Cerebellar cortex (tissue), 1 donor: ENCODE measurements at places on chromosomes 3 and 15.
A peak's percentile ranks its signal among the peaks of the same experiment; 100 is the strongest.

DNA sequence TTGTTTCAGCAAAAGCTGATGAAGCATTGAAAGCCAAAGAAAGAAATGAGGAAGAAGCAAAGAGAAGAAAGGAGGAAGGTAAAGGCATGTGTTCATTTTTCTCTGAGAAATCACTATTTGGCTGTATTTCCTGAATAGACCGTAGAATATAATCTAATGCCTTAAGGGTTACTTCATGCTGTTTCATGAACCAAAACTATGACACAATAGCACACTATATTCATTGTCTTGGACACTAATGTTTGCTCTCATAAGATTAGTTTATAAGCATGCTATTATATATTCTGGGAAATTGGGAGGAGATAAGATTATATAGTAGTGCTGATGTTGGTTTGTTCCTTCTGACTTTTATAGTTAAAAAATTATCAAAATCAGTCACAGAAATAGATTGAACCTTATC lies 110.1 kb upstream of the MLF1 start:
- DNase-seq, result no peak

- no peak for DNase-seq
Observed at GRCh38 chr3:173865900-173866498, 468.5 kb downstream of the NLGN1 start.

GRCh38 chr3:30455840-30456239 lies 150.6 kb upstream of the TGFBR2 start:
- no peak for DNase-seq

DNA sequence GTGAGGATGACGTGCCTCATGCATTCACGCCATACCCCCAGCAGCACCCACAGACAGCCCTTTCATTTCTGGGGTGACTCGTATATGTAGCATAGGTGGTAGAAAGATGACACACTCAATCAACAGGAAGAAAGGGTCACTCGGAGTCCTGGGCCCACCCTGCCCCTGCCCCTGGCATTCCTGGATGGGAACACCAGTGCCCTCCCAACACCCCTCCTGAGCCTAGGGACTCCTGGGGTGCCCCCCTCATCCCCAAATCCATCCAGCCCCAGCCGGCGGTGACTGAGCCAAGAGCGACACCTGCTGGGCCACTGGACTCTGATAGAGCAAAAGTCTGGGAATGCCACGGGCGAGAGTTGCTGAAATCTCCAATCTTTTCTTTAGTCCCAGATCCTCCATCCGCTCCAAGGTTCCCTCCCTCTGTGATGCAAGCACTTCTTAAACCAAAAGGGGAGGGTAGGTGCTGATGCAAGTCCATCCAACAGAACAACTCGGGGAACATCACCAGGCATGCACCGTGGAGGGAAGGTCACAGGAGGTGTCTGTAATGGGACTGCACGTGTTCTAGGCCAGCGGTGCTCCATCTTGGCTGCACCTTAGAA lies 31.1 kb downstream of the ACAN start:
- DNase-seq, result peak; percentile 9

DNA sequence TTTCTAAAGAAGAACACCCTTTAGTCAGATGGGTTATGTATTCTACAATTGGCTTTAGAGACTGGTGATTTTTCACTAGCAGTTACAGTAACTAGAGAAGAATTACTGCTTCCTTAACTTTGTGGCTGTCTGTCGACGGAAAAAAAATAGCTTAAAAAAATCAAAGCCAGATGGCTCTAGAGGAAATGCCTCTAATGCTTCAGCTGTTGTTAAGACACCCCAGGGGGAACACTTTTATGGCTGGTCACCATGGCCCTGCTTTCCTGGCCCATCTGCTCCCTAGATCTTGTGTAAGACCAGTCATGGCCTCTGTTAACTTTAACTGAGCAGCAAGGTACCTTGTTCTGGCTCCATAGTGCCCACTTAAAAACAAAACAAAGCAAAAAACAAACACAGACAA lies 198.6 kb upstream of the PLSCR5 start:
- DNase-seq, result peak; percentile 95

GRCh38 chr3:45054196-45054857 lies 28.2 kb downstream of the CLEC3B start:
- no peak for DNase-seq

DNA sequence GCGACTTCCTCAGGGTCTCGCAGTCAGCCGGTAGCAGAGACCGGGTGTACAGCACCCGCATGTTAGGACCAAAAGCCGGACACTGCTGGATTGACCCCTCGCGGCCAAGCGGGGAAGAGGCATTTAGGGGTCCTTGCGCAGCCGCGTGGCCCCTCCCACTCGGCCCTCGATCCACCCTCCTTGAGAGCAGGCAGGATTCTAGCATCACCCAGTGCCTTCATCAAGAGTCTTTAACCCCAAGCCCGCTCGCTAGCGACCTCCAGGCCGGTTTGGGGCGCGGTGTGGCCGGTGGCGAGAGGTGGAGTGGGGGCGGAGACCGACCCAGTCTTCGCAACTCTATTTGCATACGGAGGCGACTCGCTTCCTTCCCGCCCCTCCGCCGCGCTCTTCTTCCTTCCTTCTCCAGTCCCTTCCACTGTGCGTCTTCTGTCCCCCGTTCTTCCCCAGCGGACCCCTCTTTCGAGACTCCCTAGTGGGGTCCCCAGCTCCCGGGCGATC lies at the start of gene ST6GAL1:
ST6GAL1 (plus strand) TSS at position 384 of the 498 bp plus-strand sequence. CDS start 112,178 bp downstream, outside the sequence.
- peak; percentile 44 for DNase-seq

DNA sequence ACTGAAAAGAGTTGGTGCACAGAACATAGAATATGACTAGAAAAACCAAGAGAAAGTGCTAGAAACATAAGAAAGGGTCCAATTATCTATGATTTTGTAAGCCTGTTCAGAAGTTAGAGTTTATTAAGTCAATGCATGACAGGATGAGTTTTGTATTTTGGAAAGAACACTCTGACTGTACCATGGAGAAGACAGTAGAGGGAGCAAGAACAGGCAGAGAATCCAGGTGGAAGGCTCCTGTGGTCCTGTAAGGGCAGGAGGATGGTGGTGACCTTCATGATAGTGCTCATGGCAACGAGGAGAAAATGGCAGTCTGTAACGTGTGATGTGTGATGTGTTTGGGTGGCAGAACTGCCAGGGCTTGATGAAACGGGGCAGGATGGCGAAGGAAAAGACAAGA lies 249.1 kb downstream of the CTNNB1 start:
- DNase-seq, result no peak

GRCh38 chr3:50486219-50486888 lies 17.1 kb downstream of the CACNA2D2 start:
- DNase-seq, result no peak

- DNase-seq, result peak; percentile 57
Observed at GRCh38 chr3:171458071-171458863, 1.9 kb downstream of the TNIK start.

DNA sequence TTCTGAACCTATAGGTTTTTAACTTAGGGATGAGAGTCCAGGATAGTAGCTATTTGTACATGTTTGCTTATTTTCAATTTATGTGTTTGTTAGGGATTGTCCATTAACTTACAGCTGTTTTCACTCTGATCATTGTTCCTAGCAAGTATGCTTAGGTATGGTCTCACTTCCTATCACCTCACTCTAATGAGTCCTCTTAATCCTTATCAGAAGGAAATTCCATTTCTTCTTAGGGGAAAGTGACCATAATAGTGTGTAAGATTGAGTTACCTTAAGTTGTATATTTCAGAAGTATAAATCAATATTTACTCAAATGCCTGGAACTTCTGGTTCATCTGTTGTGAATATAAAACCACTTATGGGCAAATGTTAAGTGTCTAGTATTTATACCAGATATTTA lies 53.0 kb downstream of the PIAS1 start:
- DNase-seq, result no peak

- no peak for DNase-seq
Observed at GRCh38 chr15:57609805-57610529, 18.3 kb downstream of the MYZAP start.

- DNase-seq, result no peak
Observed at GRCh38 chr3:146653978-146654377, 48.8 kb upstream of the PLSCR5 start.

DNA sequence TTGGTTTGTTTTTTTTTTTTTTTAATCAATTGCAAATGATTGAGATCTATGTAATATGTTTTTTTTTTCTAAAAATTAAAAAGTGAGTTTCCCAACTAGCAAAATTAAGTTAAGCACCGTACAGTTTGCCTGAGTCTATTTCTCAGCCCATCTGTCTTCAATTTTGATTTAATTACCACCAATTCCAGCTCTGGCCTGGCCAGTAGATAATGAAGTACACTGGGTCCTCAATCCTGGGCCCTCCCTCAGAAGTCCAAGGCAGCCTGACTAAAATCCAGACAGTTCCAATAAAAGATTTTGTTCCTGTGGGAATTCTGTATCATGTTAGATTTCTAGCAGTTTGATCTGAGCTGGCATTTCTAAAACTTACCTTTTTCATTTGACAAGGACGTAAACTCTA lies 887.2 kb downstream of the NAALADL2 start:
- no peak for DNase-seq

DNA sequence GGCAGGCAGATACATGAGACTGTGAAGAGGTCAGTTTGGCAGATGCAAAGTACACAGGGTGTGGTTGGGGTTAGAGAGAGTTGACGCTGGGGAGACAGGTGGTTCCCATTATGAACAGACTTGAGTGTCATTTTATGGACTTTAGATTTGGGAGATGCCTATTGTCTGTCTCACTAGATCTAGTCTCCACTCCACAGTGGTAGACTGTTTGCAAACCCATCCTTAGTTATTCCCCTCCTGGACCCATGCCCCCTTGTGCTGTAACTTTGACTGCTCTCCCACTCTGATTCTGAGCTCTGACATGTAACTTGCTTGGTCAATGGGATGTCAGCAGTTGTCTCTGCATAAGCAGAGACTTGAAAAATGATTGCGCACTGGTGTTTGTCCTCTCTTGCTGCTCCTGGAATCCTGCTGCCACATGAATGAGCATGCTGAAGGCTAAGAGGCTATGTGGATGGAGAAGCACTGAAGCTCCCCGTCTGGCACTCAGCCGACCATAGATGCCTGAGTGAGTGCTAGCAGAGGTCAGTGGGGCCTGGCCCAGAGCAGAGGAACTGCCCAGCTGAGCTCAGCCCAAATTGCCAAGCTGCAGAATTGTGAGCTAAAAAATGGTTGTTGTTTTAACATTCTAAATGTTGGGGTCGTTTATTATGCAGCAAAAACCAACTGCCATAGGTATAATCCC lies 88.2 kb downstream of the FAM43A start:
- DNase-seq, result no peak

GRCh38 chr3:188321258-188321657 lies 167.3 kb downstream of the LPP start:
- DNase-seq, result no peak

DNA sequence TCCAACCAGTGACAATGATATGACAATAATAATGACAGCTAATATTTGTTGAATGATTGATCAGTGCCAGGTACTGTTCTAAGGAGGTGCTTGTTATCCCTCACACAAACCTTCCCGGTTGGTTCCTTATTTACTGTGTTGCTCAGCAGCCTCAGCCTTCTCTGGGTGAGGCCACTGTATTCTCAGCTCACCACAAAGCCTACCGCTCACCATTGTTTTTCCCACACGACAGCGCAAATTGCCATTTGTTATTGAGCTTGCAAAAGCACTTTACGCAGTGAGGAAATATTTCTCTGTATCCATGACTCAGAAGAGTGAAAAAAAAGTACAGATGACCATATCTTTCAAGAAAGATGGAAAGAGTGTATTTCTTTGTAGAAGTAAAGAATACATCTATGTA lies 49.5 kb upstream of the PDZRN3 start:
- no peak for DNase-seq

DNA sequence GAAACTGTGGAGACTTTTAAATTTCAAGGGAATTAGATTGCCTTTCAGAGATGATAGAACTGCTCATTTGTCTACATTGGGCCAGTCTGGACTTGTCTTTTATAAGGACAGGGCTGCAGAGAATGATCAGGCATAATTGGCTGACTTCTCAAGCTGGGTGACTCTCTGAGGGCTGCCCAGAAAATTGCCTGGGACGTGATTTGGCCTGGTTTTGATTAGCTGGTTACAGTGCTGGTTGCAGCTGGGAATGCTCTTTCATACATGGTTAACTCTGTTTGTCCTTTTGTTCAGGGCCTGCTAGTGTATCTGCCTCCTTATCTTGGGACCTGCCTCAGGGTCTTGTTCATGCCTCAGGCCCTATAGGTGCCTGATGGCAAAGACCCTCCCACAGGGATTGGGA lies 245.6 kb downstream of the CLSTN2 start:
- DNase-seq, result no peak

GRCh38 chr3:112629425-112629824 lies 11.5 kb downstream of the CCDC80 start:
- DNase-seq, result no peak

GRCh38 chr3:54970895-54971294 lies 43.0 kb upstream of the LRTM1 start:
- no peak for DNase-seq

DNA sequence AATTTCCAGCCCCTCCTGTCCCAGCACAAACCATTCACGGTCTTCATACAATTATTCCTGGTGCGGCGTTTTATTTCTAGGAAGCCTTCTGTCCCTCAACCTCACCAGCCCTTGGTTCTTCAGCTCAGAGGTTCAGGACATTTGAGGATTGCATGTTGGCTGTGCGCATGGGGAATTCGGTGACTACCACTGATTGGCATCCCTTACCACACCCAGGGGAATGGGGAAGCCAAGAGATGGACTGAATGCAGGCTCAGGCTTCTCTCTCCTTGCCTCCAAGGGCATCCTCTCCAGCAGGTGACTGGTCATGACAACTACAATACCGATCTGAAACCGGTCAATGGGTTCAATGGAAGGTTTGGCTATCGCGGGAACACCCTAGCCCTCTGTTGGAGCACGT lies 153.8 kb downstream of the MTHFS start:
- no peak for DNase-seq

- DNase-seq, result no peak
Observed at GRCh38 chr15:94094310-94094709, 137.1 kb upstream of the MCTP2 start.

DNA sequence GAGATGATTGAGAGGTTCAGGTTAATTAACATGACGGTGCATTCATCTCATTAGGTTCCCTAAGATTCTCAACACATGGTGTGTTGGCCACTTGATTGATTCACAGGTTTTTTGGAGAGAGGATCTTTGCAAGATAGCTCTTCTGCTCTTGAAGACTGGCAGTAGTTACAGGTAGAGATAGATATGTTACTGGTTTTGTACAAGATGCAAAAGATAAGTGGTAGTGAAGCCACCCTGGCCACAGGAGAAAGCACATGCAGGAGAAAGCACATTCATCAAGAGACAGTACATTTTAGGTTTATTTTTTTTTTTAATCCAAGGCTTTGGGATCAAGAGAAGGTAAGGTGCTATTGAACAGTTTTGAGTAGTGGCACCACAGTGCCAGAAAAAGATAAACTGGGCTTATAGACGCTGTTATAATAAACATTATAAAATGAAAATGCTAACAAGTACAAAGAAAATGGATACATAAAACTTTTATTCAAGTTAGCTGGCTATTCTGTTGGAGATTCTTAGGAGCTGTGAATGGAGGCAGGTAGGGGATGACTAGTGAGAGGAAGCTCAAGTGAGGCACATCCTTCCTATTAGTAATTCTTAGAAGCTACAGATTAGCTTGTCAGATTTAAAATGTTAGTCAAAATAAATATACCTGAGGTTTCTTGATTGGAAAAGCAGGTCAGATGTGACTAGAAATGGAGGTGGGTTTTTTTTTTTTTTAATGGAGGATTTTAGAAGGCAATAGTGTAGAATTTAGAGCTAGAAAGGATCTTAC lies 10.8 kb downstream of the SELENOT start:
- DNase-seq, result no peak

GRCh38 chr3:102360183-102360860 lies 74.5 kb upstream of the ZPLD1 start:
- DNase-seq, result no peak

GRCh38 chr15:32674681-32675080 lies 33.2 kb downstream of the SCG5 start:
- DNase-seq, result no peak
